ENCODE measurements at places on chromosomes 7 and 10.
A peak's percentile ranks its signal among the peaks of the same experiment; 100 is the strongest.

DNA sequence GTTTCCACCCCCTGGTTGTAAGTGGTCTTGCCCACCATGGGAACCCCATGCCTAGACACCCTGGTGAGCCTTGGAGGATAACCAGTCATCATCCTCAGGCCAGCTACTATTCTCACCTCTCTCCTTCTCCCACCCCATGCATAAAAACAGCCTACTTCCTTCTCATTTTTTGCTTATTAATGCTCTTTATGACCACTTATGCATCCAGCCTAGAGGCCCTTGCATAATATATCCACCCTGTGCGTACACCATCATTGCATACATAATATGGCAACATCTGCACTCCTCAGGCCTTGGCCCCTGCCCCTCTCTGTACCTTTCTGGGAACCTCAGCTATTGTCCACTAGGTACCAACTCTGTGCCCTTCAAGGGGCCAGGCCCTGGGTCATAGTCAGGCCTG lies 91.0 kb downstream of the CDH23 start:
- no peak for DNase-seq

GRCh38 chr10:128563904-128564303 lies 437.7 kb upstream of the MKI67 start:
- DNase-seq: no peak

GRCh38 chr7:101575721-101576120 lies 53.4 kb downstream of the MYL10 start:
- no peak for DNase-seq

DNA sequence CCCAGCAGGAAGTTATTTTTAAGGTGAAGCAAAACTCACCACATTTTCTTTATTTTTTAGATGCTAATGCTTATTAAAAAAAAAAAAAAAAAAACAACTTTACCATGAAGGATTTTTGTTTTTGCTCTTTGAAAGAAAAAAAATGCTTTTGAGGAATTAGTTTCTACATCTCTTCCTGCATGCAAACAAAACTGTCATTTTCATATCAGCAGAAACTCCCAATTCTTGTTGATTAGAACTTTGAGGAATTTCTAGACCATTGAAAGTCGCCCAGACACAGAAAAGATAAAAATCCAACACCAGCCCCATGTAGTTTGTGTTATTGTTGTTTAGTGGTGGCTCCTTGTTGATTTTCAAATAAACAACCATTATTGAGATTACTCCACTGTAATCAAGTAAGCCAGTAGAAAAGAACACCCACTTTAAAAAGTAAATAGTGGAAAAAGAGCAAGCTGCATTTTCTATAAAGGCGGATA lies 14.3 kb downstream of the SKIDA1 start:
- DNase-seq: no peak

- DNase-seq: no peak
These were observed 83.1 kb downstream of the NKX6-2 start for GRCh38 chr10:132702601-132703418.

- no peak for DNase-seq
These were observed 197.8 kb upstream of the IMMP2L start for GRCh38 chr7:111760043-111760442.

DNA sequence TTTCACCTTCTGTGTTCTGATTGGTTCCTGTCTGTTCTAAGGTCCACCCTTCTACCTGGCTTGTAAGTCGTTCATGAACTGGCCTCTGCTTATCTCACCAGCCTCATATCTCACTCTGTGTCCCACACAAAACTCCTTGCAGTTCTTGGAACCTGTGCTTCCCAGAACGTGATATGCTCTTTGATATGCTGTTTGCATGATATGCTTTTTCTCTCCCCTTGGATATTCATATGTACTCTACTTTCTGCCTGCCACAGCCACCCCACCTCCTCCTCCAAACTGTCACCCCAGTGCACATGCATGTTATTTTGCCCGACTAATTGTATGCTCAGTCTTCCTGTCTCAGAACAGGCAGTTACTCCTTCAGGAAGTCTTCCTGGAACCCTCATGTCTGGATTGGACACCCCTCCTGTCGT lies 1.9 kb upstream of the ITPRIP start:
- DNase-seq: no peak

DNA sequence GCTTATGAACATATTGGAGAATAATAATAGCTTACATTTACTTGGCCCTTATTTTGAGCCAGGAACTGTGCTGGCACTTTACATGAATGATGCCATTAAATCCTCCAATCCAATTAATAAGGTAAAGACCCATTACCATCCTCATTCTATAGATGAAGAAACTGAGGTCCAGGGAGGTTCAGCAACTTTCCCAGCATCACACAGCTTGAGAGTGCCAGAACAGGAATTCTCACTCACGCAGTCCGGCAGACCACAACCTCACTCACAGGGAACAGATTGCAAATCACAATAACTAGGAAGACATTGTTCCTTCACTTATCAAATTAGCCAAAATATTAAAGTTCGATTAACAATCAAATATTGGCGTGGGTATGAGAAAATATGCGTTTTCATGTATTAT lies 18.3 kb downstream of the GPRIN2 start:
- DNase-seq: no peak

DNA sequence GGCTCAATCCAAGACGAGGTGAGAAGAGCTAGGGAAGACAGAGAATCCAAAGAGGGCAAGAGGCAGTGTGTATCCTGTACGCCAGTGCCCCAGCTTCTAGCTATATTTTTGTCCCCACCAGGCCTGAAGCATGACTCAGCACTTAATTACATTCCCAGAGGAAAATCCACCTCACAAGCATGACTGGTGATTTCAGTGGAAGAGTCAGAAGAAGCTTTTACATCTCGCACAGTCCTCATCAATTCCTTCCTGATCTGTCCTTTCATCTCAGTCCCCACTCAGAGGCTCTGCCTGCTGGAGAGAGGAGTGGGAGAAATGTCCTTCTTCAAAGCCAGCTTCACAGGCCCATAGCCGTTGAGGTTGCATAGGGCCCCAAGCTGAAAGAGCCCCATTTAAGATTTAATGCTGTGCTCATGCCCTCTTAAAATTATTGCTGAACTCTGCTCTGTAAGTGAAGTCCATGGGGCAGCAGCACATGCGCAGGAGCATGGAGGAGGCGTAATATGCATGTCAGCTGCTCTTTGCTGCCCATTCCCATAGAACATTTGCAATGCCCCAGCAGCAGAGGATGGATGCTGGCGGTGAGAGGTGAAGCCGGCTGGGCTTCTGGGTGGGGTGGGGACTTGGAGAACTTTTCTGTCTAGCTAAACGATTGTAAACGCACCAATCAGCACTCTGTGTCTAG lies 39.0 kb upstream of the AOAH start:
- peak; percentile 63 for DNase-seq

DNA sequence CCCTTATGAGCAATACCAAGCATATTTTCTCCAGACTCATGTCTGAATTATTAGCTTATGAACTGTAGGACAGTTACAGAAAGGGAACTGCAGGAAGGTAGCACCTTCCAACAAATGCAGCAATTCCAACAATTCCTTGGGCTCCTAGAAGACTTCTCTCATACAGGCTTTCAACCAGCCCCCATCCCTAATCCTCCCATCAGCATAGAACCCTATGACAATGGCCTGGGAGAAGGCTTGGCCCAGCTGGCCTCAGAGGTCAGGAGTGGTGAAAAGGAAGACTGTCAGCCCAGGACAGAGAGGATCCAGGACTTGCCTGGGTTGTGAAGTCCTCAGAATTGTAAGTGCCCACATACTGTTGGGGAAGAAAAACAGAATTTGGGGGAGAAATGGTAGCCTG lies 5.9 kb downstream of the VPS41 start:
- no peak for DNase-seq

DNA sequence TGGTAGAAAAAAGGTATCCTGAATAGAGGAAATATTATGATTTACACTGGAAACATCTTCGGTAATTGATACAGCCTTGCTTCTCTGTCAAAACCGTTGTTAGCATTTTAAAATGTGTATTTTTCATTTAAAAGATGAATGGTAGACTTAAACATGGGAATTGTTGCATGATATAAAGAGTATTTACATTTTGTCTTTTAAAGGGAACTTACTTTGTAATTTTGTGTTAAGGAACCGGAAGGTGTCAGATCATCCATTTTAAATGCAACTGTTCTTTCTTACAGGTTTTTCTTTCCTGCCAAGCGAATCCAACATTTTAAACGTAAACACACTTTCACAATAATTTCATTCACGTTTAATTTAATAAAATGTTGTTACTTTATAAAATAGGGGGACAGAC lies 1.8 kb upstream of the IGF2BP3 start:
- DNase-seq: no peak

Measured in RCC 7860 (cell line).